ENCODE measurements at places on chromosomes 7 and 10.

GRCh38 chr10:49076319-49076718 is 39.0 kb downstream of the VSTM4 start:
- no peak for DNase-seq

- no peak for DNase-seq
Measured at GRCh38 chr7:84181628-84182027, 13.0 kb downstream of the SEMA3A start.

DNA sequence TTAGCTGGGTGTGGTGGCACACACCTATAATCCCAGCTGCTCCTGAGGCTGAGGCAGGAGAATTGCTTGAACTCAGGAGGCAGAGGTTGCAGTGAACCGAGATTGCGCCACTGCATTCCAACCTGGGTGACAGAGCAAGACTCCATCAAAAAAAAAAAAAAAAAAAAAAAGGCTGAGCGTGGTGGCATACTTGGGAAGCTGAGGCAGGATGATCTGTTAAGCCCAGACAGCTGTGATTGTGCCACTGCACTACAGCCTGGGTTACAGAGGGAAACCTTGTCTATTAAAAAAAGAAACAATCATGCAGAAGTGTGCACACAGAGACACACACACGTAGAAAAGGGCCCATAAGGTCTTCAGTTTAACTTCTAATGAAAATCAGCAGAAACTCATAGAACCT is 150.6 kb downstream of the TPST1 start:
- peak; percentile 35 for DNase-seq

GRCh38 chr7:50679218-50680007 is 103.3 kb downstream of the GRB10 start:
- DNase-seq = peak; percentile 52

DNA sequence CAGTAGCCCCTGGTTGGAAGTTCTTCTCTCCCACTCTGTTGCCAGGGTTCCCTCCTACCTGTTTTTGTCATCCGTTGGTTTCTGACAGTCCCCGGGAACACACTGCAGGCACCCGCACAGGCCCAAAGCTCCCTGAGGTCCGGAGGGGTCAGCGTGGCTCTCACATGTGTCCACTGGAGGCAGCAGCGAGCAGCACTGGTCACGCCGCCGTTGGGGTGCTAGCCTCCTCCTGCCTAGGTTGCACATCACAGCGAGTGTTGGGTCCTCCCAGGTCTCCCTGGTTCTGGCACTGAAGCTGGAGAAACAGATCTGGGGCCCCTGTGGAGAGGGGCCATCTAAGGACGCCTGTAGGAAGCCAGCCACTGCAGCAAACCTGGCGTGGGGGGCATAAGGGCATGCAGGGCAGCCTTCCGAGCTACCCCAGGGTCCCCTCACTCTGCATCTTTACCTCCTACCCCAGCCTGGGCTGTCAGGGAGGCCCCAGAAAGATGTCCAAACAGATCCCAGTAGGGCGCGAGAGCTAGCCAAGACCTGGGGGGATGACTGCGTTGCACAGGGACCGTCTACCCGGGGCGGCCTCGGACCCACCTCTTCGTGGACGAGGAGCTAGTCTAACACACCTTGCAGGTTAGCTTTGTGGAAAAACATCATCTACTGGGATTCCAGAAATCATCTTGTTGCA is 28.9 kb downstream of the LRRC27 start:
- no peak for DNase-seq

- DNase-seq = peak; percentile 51
Measured at GRCh38 chr7:23893176-23893941, 183.3 kb downstream of the STK31 start.

DNA sequence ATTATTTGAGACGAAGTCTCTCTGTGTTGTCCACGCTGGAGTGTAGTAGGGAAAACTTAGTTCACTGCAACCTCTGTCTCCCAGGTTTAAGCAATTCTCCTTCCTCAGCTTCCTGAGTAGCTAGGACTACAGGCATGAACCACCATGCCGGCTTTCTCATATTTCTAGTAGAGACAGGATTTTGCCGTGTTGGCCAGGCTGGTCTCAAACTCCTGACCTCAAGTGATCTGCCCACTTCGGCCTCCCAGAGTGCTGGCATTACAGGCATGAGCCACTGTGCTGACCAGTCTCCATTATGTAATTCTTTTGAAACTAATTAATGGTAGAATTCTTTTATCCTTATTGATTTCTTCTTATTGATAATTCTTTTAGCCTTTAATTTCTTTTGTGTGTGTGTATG is 32.5 kb downstream of the PCLO start:
- no peak for DNase-seq

- DNase-seq = peak; percentile 67
Measured at GRCh38 chr10:86687750-86688149, 19.4 kb downstream of the LDB3 start.

DNA sequence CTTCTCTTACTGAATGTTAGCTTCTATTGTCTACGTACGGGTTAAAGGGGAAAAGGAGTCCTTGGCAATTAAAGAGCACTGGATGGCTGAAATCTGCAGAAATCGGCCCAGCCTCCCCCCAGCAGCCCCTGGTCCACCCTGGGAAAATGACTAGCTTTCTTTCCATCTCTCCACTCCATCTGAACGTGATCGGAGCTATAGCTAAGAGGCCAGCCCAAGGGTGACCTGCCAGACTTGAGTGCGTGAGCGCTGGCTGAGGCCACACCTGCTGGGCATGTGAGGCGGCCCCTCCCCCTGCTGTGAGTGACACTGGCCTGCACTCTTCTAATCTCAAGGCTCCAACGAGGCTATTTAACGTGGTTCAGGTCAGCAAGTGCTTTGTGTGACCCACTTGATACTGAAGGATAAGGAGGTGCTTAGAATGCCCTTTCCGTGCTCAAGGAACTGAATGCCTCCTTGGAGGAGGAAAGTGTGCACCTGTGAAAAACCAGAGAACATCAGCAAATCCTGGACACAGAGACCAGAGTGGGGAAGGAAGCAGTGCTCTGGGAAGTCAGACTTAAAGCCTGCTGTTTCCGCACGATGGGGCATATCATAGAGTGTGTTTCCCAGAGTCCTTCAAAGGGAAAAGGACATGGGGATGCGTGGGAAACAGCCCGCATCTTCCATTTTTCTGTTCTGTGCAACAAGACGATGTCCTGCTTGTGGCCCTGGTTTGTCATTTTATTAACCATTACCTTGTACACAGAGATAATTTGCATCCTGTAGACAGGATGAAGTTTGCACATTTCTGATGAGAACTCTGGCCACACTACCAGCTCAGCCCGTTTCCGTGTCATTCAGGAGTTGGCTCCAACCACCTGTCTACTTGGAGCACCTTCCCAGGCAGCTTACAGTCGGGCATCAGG is 12.5 kb upstream of the MNX1 start:
- DNase-seq = no peak

DNA sequence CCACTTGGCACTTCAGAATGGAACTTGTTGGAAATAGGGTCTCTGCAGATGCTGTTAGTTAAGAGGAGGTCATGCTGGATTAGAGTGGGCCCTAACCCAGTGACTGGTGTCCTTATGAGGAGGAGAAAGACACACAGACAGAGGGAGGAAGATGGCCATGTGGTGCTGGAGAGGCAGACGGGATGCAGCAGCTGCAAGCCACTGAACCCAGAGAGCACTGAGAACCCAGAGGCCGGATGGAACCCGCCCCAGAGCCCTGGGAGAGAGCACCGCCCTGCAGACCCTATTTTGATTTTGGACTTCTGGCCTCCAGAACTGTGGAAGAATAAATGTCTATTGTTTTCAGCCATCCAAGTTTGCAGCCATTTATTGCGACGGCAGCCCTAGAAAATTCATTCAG is 58.0 kb upstream of the EBF3 start:
- peak; percentile 6 for DNase-seq

DNA sequence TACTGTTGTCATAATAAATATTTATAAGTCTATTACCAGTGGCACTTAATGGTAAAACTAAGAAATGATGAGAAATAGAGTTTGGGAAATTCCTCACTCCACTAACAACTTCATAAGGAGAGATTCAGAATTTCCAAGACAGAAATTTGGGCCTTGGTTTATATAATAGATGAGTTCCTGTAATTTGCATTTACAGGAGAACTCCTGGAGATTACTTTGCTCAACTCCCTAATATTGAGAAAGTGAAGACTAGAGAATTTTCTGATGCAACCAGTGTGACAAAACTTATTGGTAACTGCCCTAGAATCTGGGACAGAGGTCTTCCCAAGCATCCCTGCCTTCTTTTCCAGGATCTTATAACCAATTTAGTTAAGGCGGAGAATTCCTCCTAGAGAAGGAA is 49.1 kb upstream of the GSAP start:
- DNase-seq = no peak

GRCh38 chr7:94451187-94451586 is 56.5 kb downstream of the COL1A2 start:
- DNase-seq = no peak

GRCh38 chr7:36820527-36821170 is 96.4 kb upstream of the AOAH start:
- peak; percentile 9 for DNase-seq

DNA sequence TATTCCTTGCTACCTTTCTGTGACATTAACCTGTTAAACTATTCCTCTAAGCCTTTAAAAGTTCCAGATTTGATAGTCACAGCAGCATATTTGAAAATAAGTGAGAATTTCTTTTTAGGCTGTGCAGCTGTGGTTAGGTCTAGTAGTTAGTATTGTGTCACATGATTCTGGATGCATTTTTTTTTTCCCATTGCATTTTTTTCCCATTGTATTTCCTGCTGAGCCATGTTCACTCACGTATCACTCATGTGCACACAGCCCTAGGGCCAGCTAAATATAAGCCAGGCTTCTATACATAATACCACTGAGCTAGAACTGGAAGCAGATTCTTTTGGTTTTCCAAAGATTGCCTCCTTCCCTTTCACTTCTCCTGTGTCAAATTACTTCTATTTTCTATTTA is 37.4 kb downstream of the DNAJC9 start:
- DNase-seq = peak; percentile 56

DNA sequence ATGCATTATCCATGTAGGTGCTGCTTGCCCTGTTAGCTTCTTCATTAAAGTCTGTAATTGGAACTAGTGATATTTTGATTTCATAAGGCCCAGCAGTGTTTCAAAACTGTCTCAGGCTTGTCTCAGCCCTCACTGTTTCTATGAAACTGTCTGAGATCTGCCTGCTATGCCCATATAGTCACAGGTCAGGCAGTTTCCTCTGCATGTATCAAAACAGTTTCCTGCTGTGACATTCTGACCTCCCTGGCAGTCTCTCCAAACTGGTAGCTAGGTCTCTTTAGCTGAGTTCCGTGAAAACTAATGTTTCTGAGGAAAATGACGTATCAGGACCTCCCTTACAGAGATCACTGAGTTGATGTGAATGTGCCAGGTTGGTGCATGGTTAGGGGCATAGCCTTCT is 18.9 kb upstream of the SEMA3D start:
- DNase-seq = no peak

GRCh38 chr10:73959484-73960243 is 38.3 kb upstream of the VCL start:
- peak; percentile 40 for DNase-seq

DNA sequence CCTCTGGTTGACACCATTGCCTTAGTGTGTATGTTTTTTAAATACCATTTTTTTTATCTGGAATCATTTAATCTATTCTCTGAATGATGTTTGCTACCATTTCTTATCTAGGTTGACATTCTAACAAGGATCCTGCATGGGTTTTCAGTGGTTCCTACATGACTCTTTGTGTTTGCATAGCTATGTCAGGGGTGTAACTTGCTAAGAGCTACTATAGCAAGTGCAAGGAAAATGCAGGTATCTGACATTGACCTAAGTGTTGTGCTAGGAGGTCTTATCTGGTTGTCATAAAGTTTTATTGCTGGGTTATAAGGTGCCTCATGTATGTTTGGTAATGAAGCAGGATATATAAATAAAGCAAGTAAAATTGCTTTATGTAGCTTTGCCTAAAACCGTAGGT is 183.2 kb downstream of the PLXDC2 start:
- DNase-seq = no peak

DNA sequence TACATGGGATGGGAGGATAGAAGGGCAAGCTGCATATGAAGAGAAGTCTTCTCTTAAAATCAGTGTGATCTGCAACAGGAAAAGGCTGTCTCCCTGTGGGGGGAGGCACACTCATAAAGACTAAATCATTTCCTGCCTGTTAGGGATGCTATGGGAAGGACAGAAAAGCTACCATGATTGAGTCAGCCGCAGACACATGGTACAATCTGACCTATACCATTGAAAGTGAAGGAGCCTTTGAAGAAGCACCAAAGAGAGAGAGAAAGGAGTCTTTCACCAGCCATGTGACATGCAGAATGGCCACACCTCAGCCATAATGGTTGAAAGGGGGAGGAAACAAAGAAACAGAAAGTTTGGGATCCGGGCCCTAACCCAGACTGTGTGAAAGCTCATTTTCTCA is 29.1 kb downstream of the NUDCD3 start:
- DNase-seq = peak; percentile 77

DNA sequence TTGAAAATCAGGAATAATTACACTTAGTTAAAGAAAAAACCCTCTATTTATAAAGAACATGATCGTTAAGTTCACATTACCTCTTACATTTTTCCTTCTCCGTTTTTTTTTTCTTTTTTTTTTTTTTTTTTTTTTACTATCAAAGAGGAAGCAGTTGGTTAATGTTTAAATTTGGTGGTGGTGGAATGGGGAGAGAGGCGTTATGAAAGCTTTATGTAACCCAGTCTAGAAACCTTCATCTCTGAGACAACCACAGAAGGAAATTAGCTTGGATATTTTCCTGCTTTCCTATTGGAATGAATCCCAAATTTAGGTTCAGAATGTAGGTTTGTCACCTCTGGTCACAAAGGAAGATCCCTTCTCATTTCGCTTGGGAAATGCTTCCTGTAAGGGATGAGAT is 31.5 kb upstream of the LHFPL3 start:
- DNase-seq = no peak

GRCh38 chr7:157043745-157044144 is 33.3 kb upstream of the MNX1 start:
- DNase-seq = peak; percentile 77

GRCh38 chr7:158704524-158705233 is at the start of gene NCAPG2:
Gene NCAPG2 (minus strand): TSS chr7:158704804. CDS start chr7:158701899, 2,905 bp downstream.
- DNase-seq = peak; percentile 98

DNA sequence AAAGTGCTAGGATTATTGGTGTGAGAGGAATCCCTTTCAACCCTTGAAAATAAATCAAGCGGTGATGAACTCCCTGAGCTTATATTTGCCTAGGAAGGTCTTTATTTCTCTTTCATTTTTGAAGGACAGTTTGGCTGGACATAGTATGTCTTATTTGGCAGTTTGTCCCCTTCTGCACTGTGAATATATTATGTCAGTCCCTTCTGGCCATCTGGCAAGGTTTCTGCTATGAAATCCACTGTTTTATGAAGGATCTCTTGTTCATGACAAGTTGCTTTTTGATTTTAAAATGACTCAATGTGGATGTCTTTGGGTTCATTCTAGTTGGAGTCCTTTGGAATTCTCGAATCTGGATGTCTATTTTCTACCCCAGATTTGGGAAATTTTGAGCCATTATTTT is 21.7 kb upstream of the MCM10 start:
- DNase-seq = no peak

DNA sequence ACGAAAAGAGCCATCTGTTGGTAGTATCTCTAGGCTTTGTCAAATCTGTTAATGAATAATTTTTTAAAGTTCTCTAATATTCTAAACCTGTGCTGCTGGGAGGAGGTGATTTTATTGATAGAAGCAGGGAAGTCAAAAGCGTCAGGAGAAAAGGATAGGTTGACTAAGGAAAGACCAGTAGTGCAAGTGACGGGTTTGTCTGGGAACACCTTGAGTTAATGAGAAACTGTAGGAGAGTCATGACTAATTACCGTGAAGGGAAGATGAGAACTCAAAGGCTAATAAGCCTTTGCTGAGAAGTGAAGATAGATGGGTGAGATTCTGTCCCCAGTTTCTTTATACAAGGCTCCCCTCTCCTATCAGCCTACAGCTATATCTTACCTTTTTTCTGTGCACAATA is 5.0 kb upstream of the PDK4 start:
- DNase-seq = no peak
